Ovary (tissue), 10 donors: ENCODE measurements at places on chromosomes 1 and 21. TPM values are rescaled to one million over a fixed set of nuclear protein-coding genes. Genes with fewer than 3 reads are reported as not detected.

DNA sequence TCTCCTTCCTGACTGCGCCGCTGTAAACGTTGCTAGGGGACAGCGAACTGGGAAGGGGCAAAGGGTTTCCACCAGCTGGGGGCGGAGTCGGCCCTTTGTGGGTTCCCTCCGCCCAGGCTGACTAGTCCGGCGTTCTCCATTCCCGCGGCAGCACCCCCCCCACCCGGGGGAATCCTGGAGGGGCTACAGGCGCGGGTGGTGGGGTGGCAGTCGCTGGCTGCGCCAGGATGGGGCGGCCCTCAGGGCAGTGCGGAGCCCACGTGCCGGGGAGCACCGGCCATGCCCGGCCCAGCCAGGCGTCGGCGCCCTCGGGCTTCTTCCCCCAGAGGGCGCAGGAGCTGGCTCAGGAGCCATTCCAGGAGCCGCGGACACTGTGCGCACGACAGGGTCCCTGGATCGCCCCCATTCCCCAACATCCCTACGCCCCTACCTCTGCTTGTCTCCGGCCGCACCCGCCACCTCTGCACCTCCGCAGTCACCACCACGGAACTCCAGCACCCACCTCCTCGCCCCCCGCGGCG is 476 bp downstream of the BATF3 start:
- peak; percentile 28 for DNase-seq
- peaks cover 4% of the 10 kb centered on the region for H3K4me1 ChIP-seq
- peak overlapping the region; percentile 56 for H3K4me3 ChIP-seq
- no peaks in the 10 kb centered on the region for H3K36me3 ChIP-seq
- H3K27ac ChIP-seq = no peak overlapping the region

FAM177B gene
- not detected for total RNA-seq

DNA sequence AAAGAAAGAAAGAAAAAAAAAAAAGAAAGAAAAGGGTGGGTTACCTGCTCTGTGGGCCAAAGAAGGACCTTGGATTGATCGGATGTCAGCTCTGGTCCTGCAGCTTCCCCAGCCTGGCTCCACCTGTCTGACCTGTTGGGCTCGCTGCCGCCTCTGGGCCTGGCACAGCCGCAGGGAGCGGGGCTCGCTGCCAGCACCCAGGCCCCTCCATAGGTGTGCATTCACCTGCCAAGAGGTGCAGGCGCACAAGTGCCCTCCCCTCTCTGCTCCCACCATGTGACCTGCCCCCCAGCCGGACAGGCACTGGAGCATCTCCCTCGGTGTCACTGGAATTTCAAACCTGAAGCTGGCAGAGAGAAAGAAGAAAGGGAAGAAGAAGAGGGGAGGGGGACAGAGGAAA is 33.1 kb upstream of the GPR157 start:
- H3K36me3 ChIP-seq = no peaks in the 10 kb centered on the region
- H3K27ac ChIP-seq = no peak overlapping the region
- H3K27me3 ChIP-seq = no peaks in the 10 kb centered on the region
- H3K4me3 ChIP-seq = no peak overlapping the region

DNA sequence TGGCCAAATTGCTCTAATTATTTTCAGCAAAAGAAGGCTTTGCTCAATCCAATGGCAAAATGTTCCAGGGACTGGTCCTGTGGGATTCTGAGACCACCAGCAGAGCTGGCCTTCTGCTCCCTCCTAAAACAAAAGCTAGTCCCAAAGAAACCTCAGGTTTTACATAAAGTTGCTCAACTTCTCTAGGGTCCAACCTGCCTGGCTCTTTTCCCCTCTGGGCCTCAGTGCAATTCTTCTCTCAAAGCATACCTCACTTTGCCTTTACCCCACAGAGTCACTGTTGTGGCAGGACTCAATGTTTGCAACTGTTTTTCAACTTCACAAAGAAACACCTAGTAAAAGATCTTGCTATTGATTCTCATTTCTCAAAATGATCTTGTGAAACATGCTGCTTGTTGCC is 39.8 kb downstream of the TBX15 start:
- no peak overlapping the region for H3K4me3 ChIP-seq
- no peaks in the 10 kb centered on the region for H3K4me1 ChIP-seq
- no peaks in the 10 kb centered on the region for H3K27me3 ChIP-seq

TSACC gene
- not detected for total RNA-seq

IL22RA1 gene
- 0.74 TPM for total RNA-seq

DNA sequence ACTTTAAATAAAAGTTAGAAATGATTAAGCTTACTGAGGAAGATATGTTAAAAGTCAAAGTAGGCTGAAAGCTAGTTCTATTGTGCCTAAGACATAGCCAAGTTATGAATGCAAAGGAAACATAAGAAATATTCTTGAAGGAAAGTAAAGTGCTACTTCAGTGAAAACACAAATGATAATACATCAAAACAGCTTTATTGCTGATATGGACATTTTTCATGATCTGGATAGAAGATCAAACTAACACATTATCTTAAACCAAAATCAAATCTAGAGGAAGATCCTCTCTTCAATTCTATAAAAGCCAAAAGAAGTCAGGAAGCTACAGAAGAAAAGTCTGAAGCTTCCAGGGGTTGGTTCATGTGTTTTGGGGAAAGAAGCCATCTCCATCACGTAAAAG is 545.9 kb downstream of the COL11A1 start:
- no peak overlapping the region for H3K4me3 ChIP-seq
- no peaks in the 10 kb centered on the region for H3K27me3 ChIP-seq

- no peaks in the 10 kb centered on the region for H3K36me3 ChIP-seq
- DNase-seq = no peak
- no peak overlapping the region for H3K27ac ChIP-seq
These were observed 222.3 kb downstream of the TPR start for GRCh38 chr1:186152620-186153239.

DNA sequence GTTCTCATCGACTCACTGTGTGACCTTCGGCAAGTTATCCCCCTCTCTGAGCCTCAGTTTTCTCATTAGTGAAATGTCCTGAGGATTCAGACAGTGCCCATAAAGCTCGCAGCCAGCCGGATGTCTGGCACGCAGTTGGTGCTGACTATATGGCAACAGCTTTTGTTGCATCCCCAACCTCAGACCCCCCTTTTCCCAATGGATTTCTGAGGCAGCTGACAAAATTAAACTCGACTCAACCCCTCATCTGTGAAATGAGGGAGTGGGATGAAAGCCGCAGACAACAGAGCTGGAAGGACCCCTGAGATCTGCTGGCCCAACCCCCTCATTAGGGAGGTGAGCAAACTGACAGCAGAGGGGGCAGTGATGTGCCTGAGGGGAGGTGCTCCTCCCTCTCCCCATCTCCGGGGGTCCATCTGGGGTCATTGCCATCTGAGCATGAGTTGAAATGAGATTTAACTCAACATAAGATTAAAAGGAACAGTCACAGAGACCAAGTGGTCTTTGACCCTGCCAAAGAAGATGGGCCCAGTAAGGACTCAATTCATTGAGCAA is 40.4 kb downstream of the NKAIN1 start:
- peaks cover 2% of the 10 kb centered on the region for H3K4me1 ChIP-seq
- no peaks in the 10 kb centered on the region for H3K36me3 ChIP-seq
- no peak for DNase-seq
- H3K27me3 ChIP-seq = no peaks in the 10 kb centered on the region

- peaks cover 3% of the 10 kb centered on the region for H3K4me1 ChIP-seq
- H3K4me3 ChIP-seq = no peak overlapping the region
- H3K36me3 ChIP-seq = no peaks in the 10 kb centered on the region
- no peak overlapping the region for H3K27ac ChIP-seq
- no peaks in the 10 kb centered on the region for H3K27me3 ChIP-seq
These were observed 2.0 kb downstream of the AK5 start for GRCh38 chr1:77283701-77284425.

OLFML2B gene
- total RNA-seq = 1.4 TPM

DNA sequence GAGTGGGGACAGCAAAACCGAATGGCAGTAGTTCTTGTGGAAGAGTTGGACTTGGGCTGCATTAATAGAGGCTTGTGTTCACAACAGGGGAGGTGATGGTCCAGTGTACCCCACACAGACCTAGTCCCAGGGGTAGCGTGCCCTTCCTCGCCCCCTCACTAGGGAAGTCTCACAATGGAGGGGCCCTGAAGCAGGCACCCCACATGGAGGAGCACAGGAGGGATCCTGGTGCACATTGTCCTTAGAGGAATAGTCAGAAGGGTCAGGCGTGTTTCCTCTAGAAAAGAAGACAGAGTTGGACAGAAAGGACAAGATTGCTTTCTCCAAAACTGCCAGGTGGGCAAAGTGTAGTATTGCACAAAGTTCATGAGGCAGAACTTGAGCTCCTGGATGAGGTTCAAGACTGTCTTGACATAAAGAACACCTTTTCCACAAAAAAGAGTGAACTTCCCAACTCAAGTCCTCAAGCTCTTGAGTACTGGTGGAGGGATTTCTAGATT is 23.3 kb downstream of the ETNK2 start:
- H3K4me1 ChIP-seq = peaks cover 17% of the 10 kb centered on the region
- H3K27me3 ChIP-seq = no peaks in the 10 kb centered on the region
- H3K4me3 ChIP-seq = no peak overlapping the region
- DNase-seq = no peak
- H3K36me3 ChIP-seq = no peaks in the 10 kb centered on the region

KIRREL1 gene
- total RNA-seq = 37.2 TPM

DNA sequence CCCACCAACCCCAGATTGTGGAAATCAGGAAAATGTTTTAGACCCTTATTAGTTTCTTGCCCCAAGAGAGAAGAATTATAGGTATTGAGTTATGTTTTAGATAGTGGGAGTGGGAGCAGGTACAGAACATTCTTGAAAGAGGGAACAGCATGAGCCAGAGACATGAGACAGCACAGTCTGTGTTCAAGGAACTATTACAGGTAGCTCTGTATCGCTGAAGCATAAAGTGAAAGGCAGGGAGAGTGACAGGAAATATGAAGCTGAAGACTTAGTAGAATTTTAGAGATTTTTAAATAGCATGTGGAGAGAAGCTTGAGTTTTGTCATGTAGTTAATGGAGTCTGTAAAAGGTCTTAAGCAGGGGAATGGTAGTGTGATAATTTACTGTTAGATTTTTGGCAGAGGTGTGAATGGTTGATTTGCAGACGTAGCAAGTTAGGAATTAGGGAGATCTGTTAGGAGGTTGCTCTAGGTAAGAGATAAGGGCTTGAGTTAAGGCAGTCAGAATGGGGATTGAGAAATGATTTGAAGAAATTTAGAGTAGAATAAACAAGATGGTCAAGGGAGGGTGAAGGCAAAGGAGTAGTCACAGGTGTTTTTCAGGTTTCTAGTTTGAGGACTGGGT is 11.6 kb downstream of the SUCO start:
- no peaks in the 10 kb centered on the region for H3K27me3 ChIP-seq
- no peaks in the 10 kb centered on the region for H3K36me3 ChIP-seq
- H3K4me3 ChIP-seq = no peak overlapping the region
- no peaks in the 10 kb centered on the region for H3K4me1 ChIP-seq

- H3K4me1 ChIP-seq = peaks cover 2% of the 10 kb centered on the region
- no peaks in the 10 kb centered on the region for H3K36me3 ChIP-seq
- DNase-seq = peak; percentile 15
- peak overlapping the region; percentile 31 for H3K4me3 ChIP-seq
These were observed 534 bp downstream of the KCNH1 start for GRCh38 chr1:211133393-211133835.

SPRR3 gene
- total RNA-seq = not detected

DNA sequence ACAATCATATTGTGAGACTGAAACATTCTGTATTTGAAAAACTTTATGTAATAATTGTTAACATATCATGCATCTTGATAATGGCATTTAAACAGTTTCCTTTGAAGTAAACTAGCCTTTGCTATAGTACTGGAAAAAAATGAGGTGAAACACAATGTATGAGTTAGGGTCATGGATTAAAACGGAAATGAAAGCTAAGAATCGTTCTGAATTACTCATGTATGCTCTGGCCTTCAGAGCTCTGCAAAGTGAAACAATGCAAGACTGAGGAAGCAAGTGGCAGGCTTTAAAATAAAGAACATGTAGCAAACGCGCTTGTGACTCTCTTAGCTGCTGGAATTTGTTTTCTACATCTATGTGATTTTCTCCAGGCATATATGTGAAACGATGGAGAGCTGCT is 317.1 kb downstream of the DPYD start:
- H3K4me1 ChIP-seq = no peaks in the 10 kb centered on the region
- H3K36me3 ChIP-seq = no peaks in the 10 kb centered on the region
- no peak overlapping the region for H3K4me3 ChIP-seq
- no peaks in the 10 kb centered on the region for H3K27me3 ChIP-seq
- H3K27ac ChIP-seq = no peak overlapping the region

- no peaks in the 10 kb centered on the region for H3K36me3 ChIP-seq
- no peaks in the 10 kb centered on the region for H3K27me3 ChIP-seq
- H3K27ac ChIP-seq = no peak overlapping the region
- no peak overlapping the region for H3K4me3 ChIP-seq
- no peaks in the 10 kb centered on the region for H3K4me1 ChIP-seq
- no peak for DNase-seq
These were observed 340.6 kb downstream of the ZNF326 start for GRCh38 chr1:90335558-90335957.

DNA sequence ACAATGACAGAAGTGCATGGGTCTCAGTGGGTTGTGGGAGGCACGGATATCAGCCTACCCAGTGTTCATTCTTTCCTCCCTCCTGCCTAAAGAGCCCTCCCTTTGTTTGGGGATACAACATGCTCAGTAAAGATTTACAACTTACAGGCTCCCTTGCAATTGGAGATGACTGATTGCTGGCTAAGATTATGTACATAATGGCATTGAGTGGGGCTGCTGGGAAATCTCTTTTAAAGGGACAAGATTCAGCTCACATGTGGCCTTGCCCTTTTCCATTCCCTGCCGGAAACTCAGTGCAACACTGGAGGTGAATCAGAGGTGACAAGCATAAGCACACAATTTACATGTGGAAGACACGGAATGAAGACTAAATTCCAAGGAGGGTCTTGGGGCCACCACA is 83.7 kb upstream of the CHRM3 start:
- H3K27ac ChIP-seq = no peak overlapping the region
- no peaks in the 10 kb centered on the region for H3K36me3 ChIP-seq
- H3K27me3 ChIP-seq = peaks cover 2% of the 10 kb centered on the region
- peaks cover 4% of the 10 kb centered on the region for H3K4me1 ChIP-seq
- no peak overlapping the region for H3K4me3 ChIP-seq

DNA sequence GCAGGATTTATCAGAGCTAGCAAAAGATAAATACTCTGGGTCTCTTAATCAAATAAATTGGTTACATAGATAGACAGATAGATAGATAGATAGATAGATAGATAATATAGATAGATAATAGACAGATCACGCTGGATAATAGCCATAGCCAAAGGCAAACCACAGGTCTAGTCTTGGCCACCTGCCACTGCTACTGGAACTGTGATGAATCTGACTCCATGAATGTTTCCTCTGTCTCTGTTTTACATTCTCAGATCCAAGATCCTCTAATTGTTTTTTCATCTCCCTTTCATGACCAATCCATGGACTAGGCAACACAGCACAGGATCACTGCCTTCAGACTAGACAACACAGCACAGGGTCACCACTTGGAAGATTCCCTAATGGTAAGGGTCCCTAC is 444.7 kb upstream of the NFIA start:
- no peaks in the 10 kb centered on the region for H3K4me1 ChIP-seq
- no peaks in the 10 kb centered on the region for H3K36me3 ChIP-seq
- DNase-seq = no peak
